ENCODE measurements at places on chromosomes 6 and 20.
A peak's percentile ranks its signal among the peaks of the same experiment; 100 is the strongest.

DNA sequence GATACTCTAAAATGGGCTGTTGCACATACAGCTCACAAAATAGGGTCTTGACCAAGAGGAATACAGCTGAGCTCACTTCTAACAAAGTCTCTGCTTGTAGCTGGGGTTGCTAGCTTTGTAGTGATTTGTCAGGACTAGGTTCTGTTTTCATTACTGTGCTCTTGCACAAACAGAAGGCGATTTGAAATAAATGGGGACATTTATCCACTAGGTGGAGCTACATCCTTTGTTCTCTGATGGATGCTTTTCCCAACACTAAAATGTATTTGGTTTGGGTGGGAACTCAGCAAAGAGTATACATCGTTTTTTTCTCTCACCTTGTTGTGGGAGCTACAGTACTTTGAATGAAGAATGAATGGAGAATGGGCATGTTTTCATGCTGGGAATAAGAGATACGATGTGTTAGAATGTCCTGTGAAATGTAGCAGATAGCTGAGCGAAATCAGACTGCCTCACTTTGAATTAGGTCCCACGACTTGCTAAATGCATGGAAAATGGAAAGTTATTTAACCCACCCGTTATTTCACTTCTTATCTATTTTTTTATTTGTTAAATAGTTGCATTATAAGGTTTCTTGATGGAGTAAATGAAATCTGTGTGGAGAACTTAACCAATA, 494.7 kb upstream of the MAP3K7 start:
- peak; percentile 30 for DNase-seq

DNA sequence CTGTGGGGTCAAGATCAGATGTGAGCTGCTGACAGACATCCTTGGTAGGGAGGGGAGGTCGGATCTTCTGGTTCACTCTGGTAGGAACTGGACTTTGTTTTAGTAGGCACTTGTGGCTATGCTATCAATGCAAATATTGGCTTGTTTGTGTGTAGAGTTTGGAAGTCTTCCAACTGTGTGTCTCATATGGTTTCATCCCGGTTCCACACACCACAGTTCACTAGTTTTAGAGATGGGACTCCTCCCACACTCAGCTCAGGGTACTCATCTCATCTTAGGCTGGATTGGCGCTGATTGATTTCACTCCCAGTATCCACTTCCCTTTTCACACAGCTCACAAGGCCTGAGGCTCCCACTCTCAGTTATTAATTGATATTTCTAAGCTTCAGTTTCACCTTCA, 161.3 kb downstream of the THBS2 start:
- DNase-seq, result no peak

DNA sequence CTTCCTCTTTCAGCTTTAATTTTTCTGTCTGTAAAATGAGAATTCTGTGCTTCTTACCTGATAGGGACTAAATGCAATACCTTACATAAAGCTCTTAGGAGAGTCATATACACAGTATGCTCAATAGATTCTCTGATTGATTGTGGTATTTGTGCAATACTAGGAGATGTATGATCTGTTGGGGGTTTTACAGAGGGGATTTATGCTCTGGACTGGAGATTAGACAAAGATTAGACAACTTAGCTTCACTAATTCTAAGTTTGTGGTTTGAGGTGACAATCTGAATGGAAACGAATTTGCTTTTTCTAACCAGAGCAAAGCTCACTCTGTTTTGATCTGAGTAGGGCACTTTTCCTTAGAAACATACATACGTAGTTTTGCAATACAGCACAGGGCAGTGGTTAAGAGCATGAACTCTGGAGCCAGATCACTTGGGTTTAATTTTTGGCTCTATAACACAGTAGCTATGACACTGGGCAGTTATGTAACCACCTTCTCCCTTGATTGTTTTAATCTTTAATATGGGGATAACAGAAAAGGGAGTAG, 126.2 kb downstream of the RNF144B start:
- no peak for DNase-seq

DNA sequence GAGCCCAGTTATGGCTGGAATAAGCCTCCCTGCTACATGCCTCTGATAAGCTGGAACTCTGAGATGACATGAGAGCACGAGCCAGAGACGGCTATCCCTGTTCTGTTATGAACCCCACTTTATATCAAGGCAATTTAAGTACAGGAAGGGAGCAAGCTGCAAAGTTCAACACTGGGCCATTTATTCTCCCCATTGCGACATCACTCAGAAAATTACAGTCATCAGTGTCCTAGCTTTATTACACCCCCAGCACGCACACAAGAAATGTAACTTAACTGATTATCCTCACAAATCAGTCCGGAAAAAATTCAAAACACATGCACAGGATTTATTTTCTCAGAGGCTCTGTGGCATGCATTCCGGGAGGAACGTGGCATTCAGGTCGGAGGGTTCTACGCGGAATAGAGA, 125.3 kb upstream of the SLC2A12 start:
- DNase-seq, result no peak

GRCh38 chr20:42613076-42613475, 576.6 kb downstream of the PTPRT start:
- no peak for DNase-seq

- DNase-seq, result peak; percentile 52
Observed at GRCh38 chr6:135180542-135181332, at the start of gene MYB. TSS of gene MYB (plus strand) at chr6:135181308. CDS start at chr6:135181514, 206 bp downstream.
